ENCODE measurements at places on chromosomes 2 and 18.

- no peak for DNase-seq
Observed at GRCh38 chr18:14941792-14942191, 193.8 kb downstream of the ANKRD30B start.

DNA sequence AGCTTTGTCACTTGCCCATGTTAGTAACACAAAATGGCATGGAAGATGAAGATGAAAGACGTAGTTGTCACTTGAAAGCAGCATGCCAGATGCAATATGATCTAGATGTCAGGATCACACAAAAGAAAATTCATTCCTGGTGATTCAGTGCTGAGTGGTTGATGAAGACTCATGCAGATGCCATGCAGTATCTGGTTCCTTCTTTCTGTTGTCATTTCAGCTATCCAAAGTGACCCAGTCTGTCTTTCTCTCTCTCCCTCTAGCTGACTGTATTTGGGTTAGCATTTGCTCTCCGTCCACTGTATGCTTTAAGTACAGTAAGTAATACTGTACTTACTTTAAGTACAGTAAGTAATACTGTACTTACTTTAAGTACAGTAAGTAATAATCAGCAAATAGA, 50.4 kb downstream of the TTN start:
- DNase-seq: no peak

DNA sequence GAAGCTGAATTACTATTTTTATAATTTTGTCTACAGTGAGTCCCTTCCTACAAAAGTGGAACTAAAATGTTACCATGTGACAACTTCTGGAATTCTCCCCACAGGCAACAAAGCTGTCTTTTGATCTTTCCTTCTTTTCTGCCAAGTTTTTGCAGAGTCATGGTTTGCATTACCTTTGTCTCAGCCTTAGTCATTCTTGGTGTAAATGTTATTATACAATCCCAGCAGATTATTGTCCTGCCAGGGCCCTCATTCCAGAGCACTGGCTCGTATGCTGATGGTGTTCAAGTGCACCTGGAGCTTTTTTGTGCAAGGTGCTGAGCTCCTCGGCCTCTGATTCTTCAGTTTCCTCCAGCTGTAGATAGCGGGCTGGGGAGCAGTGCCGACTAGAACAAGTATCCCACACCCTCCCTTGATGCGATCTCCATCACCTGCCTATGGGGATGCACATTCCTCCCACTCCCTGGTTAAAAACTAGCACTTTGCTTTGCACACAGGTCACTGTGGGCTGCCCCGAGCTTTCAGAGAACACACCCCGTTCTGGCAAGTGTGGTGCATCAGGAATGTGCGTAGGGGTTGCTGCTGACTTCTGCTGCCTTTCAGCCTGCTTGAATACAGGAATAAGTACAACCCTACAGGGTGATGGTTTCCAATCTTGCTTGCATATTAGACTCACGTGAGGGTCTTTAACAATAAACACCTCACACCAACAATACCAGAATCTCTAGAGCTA, 263.6 kb downstream of the RNF144A start:
- DNase-seq: peak; percentile 55

DNA sequence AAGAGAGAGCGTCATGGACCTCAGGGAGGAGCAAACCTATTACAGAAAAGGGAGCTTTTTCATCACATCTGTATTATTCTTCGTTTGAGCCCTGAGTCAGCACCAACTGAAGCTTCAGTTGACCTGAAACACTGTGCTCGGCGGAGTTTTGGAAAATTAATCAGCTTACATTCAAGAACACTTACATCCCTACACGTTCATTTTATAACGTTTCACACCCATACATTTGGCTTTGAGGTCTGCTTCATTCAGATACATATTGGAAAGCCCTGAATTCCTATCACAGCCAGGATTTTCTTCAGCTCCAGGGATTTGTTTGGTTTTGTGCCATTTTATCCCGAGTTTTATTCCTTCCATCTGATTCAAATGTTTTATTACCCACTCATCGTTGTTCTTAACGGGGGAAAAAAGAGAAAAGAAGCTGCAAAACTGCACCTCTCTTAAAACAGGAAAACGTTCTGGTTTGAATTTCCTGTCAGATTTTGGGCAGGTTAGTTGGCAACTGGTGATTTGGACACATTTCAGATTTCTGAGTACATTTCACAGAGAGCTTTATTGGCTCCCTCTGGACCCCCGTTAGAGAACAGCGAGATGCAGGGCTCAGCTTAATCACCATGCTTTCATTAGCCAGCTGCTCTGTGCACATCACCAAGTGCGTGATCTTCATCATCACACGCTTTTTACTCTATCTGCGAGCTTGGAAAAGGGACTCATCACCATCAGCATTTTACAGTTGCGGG, 88.8 kb downstream of the CDC42EP3 start:
- DNase-seq: no peak

- no peak for DNase-seq
Observed at GRCh38 chr2:208501206-208501605, 94.6 kb downstream of the PTH2R start.

DNA sequence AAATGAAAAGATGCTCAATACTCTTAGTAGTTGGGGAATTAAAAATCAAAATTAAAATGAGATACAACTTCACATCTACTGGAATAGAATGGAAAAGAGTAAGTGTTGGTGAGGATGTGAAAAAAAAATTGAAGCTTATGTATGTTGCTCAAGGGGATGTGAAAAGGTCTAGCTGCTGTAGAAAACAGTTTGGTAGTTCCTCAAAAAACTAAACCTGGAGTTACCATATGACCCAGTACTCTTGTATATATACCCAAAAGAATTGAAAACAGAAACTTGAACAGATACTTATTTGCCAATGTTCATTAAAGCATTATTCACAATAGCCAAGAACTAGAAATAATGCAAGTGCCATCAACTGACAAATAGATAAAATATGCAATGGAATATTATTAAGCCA, 208.4 kb downstream of the FIGN start:
- DNase-seq: no peak

DNA sequence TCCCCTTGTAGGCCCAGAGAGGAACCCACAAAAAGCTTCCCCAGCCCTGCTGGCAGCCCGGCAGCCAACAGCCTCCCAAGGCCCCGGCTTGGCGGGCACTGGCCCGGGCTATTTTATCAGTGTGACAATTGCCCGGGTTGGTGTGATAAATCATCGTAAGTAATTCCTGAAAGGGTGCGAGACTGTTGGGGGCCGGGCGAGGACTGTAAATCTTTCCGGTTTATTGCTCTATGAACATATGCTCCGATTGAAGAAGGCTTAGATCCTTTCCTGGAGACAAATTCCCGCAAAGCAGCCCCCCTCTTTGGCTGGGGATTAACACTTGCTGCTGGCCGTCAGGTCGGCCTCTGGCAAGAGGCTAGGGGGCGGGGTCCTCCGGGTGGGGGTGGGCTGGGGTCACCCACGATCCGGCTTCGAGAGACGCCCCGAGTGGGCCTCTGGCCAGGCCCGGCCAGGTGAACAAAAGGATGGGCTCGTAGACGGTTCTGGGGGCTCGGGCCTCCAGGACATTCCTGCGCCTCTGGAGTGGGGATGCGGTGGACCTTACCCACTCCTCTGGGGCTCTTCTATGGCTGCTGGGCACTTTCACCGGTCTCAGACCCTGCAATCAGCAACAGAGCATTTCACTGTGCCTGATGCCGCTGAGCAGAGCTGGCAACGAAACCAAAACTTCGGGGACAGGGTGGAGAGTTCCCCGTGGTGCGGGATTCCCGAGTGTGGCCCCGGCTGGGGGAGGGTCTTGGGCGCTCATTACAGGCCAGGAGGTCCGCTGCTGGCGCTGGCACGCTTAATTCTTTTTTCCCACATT, 2.0 kb downstream of the HOXD3 start:
- DNase-seq: no peak

DNA sequence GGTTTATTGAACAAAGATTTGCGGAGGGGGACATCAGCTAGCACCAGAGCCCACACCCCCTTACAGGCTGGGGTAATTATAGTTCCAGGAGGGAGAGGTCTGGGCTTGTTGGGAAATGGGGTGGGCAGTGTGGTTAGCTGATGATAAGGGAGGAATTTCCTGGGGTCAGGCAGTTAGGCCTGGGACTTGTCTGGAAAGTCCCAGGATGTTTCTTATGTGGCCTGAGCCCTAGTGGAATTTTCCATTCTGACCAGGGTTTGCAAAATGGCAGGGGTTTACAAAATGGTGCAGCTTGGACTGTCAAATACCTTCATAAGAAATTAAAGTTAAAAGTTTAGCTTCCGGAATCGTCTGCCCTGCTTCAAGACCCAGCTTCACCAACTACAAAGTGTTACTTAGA, 199.1 kb downstream of the FBXO15 start:
- no peak for DNase-seq

GRCh38 chr2:130837175-130837810, 579 bp downstream of the ARHGEF4 start:
- no peak for DNase-seq

- DNase-seq: peak; percentile 64
Observed at GRCh38 chr2:160268151-160268781, 68.2 kb upstream of the ITGB6 start.

DNA sequence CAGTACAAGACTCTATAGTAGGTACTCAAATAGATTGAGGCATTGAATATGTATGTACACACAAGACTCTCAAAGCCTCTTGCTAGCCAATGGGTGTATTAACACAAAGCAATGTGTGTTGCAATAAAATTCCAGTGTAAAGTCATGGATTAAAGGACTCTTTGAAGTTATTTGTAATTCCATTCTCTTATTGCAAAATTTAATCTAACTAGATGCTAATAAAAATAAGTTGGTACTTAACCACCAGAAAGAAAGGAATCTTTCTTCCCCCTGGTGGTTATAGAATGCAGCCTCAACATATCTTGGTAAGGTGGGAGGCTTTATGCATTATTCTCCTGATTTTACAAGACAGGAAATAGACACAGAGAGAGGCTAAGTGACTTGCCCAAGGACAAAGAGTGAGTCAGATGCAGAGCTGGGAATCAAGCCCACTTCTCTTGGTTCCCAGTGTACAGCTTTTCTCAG, 18.0 kb downstream of the LRP1B start:
- no peak for DNase-seq

DNA sequence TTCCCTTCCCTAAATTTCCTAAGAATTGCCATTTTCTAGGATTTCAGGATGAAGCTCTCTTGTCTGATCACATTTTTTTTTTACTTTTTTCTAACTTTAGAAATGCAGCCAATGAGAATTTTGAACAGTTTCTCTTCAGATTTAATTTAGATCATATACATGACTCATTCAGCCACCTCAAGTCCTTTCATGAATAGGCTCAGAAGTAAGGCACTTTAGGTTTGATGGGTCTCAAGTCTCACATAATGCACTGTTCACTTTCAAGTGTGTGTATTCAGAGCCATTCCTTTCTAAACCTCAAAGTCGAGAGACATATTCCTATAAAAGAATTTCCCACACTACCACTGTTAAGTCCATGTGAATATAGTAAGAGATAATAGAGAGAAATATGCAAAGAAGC, 614.1 kb upstream of the VRK2 start:
- no peak for DNase-seq

- peak; percentile 27 for DNase-seq
Observed at GRCh38 chr18:63917817-63918216, 10.1 kb downstream of the SERPINB10 start.

DNA sequence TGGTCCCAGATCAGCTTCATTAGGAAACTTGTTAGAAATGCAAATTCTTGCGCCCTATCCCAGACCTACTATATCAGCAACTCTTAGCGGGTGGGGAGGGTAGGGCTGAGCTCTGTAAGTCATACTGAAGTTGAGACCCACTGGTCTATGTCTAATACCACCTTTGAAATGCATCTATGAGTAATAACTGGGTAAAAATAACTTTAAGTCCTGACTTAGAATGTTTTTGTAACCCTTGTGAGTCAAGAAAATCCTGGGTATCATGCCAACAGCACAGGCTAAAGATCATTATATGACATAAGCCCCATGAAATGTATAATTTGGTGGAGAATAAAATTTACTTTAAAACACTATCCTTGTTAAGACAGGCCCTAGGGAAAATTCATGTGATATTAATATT, 41.4 kb downstream of the PRKD3 start:
- no peak for DNase-seq

DNA sequence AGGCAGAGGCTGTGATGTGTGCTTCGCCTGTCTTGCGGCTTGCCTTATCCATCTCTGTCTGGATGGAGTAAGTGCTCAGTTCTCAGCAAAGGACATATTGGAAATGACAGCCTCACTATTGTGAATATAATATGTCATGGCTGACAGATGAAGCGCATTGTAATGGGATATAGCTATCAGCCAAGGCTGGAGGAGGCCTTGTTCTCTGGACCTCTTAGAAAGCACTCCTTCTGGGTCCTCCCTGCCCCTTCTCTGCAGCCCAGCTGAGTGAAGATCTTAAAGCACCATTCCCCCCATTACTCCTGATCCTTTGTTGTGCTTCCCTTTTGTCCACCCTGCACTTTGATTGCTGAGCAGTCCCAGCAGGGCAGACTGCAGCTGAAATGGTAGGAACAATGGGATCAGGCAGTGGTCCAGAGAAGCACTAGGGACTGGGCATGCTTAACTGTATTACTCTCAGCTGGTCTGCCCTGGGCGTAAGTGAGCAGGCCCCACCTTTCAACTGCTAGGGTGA, 265.3 kb downstream of the SETBP1 start:
- no peak for DNase-seq

DNA sequence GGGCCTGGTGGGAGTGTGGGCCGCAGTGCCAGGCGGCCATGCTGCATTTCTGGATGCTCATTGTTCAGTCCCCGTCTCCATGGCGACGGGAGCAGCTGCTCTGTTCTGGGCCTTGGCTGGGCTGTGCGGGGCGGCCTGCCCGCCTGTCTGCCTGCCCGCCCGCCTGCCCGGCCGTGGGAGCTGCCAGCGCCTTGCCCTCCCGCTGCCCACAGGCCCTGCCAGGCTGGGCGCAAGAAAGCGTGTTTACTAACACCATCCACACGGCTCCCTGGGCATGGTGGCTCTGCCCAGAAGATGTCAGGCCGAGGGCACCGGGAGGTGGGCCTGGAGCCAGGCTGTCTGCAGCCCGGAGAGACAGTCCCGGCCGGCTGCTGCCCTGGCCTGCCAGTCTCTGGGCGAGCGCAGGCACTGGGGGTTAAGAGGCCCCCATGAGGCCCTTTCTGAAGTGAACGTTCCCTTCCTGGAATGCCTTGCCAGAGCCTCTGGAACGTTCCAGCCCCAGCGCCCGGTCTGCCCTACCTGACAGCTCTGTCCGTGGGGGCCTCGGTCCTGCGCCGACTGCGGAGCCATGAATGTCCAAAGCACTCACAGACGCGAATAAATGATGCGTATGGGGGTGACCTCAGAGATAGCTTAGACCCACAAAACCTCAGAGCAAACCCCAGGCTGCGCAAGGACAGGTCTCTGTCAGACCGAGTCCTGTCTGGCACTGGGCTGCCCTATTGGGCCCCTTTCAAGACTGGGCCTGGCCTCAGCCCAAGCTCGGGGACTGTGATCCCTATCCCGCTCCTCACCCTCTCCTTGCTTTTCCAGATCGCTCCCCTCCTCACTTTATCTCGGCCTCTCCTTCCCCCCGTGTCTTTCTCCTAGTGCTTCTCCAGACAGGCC, 44.3 kb downstream of the MYCN start:
- DNase-seq: no peak

GRCh38 chr2:36333350-36334012, 22.1 kb upstream of the CRIM1 start:
- no peak for DNase-seq
